ENCODE measurements at places on chromosomes 1 and 21. TPM values are rescaled to one million over a fixed set of nuclear protein-coding genes. Genes with fewer than 3 reads are reported as not detected.

The ILDR2 gene
- total RNA-seq = 0.14 TPM

The DCST1 gene
- not detected for total RNA-seq

DNA sequence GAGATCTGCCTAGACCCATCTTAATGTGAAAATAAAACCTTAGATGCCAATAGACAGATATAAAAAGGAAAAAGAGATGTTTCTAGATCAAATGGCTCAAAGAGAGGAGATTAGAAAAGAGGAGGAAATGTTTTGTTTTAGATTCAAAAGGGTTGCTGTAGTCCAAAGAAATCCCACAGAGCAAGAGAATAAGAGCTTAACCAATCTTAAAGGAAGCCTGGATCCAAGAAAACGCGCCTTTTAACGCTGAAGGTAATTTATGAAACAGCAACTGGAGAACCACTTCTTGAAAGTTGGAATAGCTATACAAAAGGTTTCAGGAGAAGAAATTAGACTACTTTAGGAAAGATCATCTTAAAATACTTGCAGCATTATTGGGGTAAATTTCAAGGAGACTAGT is 298.8 kb downstream of the BRINP2 start:
- DNase-seq = no peak

DNA sequence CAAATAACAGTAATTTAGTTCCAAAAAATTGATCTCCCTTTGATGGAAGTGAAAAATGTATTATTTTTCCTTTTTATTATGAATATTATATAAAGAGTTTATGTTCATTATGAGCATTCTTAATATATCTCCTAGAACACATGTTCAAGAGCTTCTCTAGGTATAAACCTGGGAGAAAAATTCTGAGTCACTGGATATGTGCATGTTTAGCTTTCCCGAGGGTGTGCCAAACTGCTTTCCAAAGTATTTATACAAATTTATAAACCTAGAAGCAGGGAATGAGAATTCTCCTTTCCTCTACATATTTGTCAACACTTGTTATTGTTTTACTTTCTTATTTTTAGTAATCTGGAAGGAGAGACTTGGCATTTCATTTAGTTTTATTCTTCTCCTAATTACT is 25.0 kb downstream of the XCL2 start:
- no peak for DNase-seq
